ENCODE measurements at places on chromosomes 13 and 19.

- no peak for DNase-seq
Measured at GRCh38 chr19:41525989-41526388, 50.0 kb upstream of the CEACAM21 start.

- DNase-seq = no peak
Measured at GRCh38 chr19:4541114-4541805, 1.4 kb upstream of the LRG1 start.

GRCh38 chr19:5805462-5806132, 730 bp downstream of the NRTN start:
- peak; percentile 64 for DNase-seq

GRCh38 chr13:29758531-29759114, 91.8 kb downstream of the UBL3 start:
- DNase-seq = peak; percentile 70

Data from stimulated activated CD4-positive, alpha-beta T cell treated with anti-CD3 and anti-CD28 coated beads, Interleukin-4, amount 100 ng/mL, for 24 hours (primary cell).